ENCODE measurements at places on chromosomes 12 and 14.

DNA sequence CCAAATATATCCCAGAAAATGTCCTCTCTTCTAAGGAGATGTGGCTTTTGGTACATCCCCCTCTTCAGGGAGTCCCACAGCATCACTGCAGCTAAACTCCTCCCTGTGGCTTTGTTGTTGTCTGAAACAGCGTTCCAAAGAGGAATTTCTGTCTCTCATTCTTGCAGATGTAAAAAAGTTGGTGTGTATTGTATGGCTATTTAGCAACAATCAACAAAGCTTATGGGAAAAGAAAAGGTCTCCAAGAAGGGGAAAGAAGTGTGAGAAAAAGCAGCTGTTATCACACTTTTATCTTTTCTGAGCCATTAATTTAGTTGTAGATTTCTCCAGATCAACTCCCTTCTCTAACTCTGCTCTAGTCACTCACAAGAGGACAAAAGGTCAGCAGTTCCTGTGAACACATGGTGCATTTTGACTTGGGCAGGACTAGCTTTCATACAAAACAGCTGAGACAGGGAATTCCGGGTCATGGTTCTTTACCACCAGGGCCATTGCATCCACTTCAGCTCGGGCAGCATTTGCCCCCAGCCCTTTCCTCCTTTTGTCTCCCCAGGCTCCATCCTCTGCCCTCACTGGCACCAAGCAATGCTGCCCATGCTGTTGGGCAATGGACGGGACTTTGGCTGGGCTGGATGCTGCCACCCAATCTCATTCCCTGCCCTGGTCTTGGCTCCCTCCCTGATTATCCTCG, 184.7 kb downstream of the TMX1 start:
- H3K27me3 ChIP-seq = no peaks in the 10 kb centered on the region
- no peak overlapping the region for H3K4me3 ChIP-seq
- H3K27ac ChIP-seq = no peak overlapping the region
- no peaks in the 10 kb centered on the region for H3K36me3 ChIP-seq

GRCh38 chr12:106418970-106419369, 61.4 kb downstream of the POLR3B start:
- no peak overlapping the region for H3K27ac ChIP-seq
- H3K36me3 ChIP-seq = no peaks in the 10 kb centered on the region
- H3K4me3 ChIP-seq = no peak overlapping the region
- DNase-seq = no peak
- H3K27me3 ChIP-seq = no peaks in the 10 kb centered on the region
- H3K4me1 ChIP-seq = peaks cover 26% of the 10 kb centered on the region

DNA sequence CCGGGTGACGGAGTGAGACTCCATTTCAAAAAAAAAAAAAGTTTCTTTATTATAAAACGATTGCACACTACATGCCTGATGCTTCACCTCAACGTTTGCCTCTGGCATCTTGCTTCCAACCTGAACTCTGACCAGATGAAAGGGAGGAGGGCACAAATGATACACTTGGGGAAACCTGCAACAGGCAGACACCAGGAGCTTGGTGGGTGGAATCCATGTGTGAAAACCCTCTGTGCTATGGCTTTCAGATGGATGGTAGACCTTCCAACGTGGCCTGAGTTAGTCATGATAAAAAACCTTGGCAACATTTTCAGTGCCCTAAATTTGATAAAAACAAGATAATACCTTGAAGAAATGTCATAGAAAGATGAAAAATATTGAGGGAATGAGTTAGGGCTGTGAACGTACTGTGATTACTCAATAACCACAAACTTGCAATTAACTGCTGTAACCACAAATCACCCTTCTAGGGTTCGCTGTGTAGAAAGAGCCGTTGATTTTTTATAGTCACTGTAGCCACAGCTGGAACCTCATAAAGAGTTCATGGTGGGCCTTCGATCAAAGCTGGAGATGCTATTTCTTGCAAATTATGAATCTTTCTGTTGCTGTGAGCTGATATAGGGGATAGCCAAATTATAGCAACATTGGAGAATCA, 26.1 kb upstream of the GZMB start:
- no peak overlapping the region for H3K4me3 ChIP-seq
- no peak overlapping the region for H3K27ac ChIP-seq
- H3K36me3 ChIP-seq = no peaks in the 10 kb centered on the region
- H3K27me3 ChIP-seq = peaks cover 16% of the 10 kb centered on the region

GRCh38 chr14:31895206-31895605, 181.9 kb upstream of the ARHGAP5 start:
- H3K27ac ChIP-seq = no peak overlapping the region
- H3K36me3 ChIP-seq = no peaks in the 10 kb centered on the region
- peaks cover 39% of the 10 kb centered on the region for H3K4me1 ChIP-seq

DNA sequence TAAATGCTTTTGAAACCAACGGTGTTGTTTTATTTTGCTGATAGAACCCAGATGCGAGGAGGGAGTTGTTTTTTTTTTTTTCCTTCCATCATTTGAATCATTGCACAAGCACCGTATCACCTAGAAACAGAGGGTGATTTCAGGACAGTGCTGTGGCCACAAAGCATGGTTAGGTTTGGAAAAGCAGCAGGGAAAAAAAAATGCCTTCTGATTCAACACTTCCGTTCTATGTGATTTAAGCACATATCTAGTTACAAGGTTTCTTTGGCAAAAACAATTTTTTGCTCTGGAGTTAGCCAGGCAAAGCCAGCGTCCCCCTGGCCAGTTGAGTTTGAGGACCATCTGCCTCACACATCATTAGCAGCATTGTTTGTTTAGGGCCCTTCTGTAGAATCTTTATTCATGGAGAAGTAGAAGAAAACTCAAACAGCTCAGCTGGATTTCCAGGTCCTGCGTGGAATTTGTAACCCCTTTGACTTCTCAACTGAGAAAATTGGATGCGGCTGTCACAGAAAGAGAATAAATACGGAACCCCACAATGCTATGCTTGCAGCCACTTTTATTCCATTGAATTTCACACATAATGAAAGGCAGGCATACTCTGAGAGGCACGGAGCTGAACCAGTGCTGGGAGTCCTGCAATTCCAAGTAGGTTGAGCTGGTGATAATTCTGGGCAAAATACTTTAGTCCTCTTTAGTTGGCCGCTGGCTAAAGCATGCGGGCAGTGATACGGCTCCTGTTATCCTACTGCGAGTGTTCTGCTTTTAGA, 17.0 kb upstream of the WNT5B start:
- H3K27me3 ChIP-seq = peaks cover 82% of the 10 kb centered on the region
- peaks cover 7% of the 10 kb centered on the region for H3K4me1 ChIP-seq
- no peak overlapping the region for H3K4me3 ChIP-seq

DNA sequence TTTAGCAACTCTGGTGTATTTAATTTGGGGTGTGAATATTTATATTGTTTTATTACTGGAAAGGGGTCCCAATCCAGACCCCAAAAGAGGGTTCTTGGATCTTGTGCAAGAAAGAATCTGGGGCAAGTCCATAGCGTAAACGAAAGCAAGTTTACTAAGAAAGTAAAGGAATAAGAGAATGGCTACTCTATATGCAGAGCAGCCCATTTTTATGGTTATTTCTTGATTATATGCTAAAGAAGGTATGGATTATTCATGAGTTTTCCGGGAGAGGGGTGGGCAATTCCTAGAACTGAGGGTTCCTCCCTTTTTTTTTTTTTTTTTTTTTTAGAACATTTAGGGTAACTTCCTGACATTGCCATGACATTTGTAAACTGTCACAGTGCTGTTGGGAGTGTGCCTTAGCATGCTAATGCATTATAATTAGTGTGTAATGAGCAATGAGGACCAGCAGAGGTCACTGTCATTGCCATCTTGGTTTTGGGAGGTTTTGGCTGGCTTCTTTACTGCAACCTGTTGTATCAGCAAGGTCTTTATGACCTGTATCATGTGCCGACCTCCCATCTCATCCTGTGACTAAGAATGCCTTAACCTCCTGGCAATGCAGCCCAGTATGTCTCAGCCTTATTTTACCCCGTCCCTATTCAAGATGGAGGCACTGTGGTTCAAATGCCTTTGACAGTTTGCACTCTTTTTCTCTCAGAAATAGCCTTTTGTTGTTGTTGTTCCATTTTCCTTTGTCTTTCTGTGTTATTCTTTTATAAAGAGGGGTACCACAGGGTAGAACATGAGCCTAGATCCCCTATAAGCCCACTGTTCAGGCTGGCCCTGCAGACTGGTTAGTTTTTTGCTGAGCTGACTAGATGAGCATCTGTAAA, 75.5 kb upstream of the DCD start:
- DNase-seq = no peak
- H3K27ac ChIP-seq = no peak overlapping the region
- H3K36me3 ChIP-seq = no peaks in the 10 kb centered on the region
- no peaks in the 10 kb centered on the region for H3K4me1 ChIP-seq

- DNase-seq = no peak
- H3K27me3 ChIP-seq = peaks cover 4% of the 10 kb centered on the region
- H3K36me3 ChIP-seq = no peaks in the 10 kb centered on the region
Measured at GRCh38 chr14:24673059-24673458, 39.1 kb upstream of the GZMB start.

DNA sequence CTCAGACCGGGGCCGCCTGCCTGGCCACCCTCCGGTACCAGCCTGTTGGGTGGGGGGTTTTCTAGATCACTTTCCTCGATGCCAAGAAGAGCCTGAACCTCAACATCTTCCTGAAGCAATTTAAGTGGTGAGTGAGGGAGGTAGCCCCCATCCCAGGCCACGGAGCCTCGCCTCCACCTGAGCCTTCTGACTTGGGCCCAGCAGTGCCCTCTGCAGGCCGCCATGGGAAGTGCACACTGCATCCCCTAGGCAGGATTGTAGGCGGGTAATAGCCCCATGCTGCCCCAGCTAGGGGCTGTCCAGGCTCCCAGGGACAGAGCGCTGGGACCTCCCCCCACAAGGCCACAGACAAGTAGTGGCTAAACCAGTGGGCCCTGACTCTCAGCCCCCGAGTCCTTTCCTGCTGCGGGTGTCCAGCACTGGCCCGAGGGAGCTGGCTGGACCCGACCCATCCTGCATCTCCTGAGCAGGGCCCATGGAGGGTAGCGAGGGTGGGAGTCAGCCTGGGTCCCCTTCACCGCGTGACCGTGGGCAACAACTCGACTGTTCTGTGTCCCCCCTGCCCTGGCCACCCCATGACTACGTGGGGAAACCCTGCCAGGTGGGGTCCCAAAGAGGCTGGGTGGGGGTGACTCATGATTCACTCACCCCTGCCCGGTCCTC, 15.3 kb upstream of the ADSS1 start:
- no peak overlapping the region for H3K4me3 ChIP-seq
- H3K27ac ChIP-seq = no peak overlapping the region
- peak; percentile 74 for DNase-seq
- peaks cover 3% of the 10 kb centered on the region for H3K4me1 ChIP-seq
- no peaks in the 10 kb centered on the region for H3K27me3 ChIP-seq
- peaks cover 65% of the 10 kb centered on the region for H3K36me3 ChIP-seq

DNA sequence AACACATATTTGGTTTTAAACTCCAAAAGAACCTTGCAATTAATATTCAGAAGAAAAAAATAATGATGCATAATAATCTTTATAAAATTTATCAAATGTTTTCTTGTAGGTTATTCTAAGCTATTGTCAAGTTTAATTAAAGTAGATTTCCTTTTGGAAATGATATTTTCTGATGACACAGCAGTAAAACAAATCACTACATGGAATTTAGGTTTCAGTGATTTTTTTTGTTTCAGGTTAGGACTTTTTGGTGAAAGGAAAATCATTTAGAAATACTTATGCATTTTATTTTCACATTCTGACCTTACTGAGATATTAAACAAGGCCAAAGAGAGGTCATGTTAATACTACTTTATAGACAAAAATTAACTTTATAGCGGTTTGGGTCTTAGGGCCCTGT, 1067.2 kb downstream of the TMTC2 start:
- no peaks in the 10 kb centered on the region for H3K36me3 ChIP-seq
- no peak for DNase-seq
- no peak overlapping the region for H3K4me3 ChIP-seq
- H3K4me1 ChIP-seq = no peaks in the 10 kb centered on the region
- H3K27me3 ChIP-seq = no peaks in the 10 kb centered on the region
- H3K27ac ChIP-seq = no peak overlapping the region

- no peak overlapping the region for H3K4me3 ChIP-seq
- no peaks in the 10 kb centered on the region for H3K27me3 ChIP-seq
- H3K4me1 ChIP-seq = no peaks in the 10 kb centered on the region
Measured at GRCh38 chr12:87849074-87849473, 180.1 kb downstream of the C12orf50 start.

DNA sequence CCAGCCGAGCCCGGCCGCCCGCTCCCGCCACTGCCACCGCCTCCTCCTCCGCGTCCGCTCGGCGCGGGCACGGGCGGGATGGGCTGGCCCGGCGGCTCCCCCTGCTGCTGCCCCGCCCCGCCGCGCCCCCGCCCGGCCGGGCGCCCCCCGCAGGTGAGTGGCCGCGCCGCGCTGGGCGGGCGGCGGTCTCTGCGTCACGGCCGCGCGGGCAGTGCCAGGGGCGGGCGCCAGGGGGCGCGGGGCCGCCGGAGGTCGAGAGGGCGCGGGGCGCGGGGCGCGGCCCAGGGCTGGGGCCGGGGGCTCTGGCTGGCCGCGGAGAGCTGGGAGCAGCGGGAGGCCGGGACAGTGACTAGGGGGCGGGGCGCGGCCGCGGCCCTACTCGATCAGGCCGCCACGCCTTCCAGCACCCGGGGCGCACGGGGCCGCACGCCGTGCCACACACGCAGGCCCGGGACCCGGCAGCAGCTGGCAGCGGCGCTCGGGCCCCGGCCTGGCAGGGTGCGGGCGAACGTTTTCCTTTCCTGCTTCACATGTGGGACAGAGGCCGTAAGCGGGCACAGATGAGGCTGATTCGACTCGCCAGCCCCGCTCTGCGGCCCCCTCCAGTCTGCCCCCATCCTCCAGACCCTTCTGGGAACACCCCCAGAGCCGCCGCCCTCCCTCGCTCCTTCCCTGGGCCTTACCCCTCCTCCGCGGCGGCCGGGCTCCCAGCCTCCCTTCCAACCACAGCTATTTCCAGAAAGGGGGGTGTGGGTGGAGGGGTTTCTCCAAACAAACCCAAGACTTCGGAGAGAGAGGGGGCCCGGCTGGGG, 2.4 kb upstream of the TNS2 start:
- H3K4me1 ChIP-seq = peaks cover 38% of the 10 kb centered on the region
- peak overlapping the region; percentile 65 for H3K27ac ChIP-seq
- H3K4me3 ChIP-seq = peak overlapping the region; percentile 64
- H3K36me3 ChIP-seq = peaks cover 8% of the 10 kb centered on the region
- no peaks in the 10 kb centered on the region for H3K27me3 ChIP-seq

- H3K27me3 ChIP-seq = no peaks in the 10 kb centered on the region
- peaks cover 68% of the 10 kb centered on the region for H3K36me3 ChIP-seq
- no peak overlapping the region for H3K4me3 ChIP-seq
Measured at GRCh38 chr12:42090899-42091298, 53.8 kb downstream of the GXYLT1 start.

GRCh38 chr12:113003636-113004035, 25.3 kb downstream of the OAS2 start:
- DNase-seq = no peak
- no peak overlapping the region for H3K27ac ChIP-seq
- H3K4me3 ChIP-seq = no peak overlapping the region
- peaks cover 6% of the 10 kb centered on the region for H3K27me3 ChIP-seq
- H3K4me1 ChIP-seq = peaks cover 2% of the 10 kb centered on the region

GRCh38 chr14:35535483-35536112, 1.6 kb downstream of the INSM2 start:
- no peak overlapping the region for H3K4me3 ChIP-seq
- peaks cover 7% of the 10 kb centered on the region for H3K4me1 ChIP-seq
- H3K27me3 ChIP-seq = peaks cover 44% of the 10 kb centered on the region

All from neuronal stem cell (in vitro differentiated cells).